ENCODE measurements at places on chromosomes 12 and 14.

DNA sequence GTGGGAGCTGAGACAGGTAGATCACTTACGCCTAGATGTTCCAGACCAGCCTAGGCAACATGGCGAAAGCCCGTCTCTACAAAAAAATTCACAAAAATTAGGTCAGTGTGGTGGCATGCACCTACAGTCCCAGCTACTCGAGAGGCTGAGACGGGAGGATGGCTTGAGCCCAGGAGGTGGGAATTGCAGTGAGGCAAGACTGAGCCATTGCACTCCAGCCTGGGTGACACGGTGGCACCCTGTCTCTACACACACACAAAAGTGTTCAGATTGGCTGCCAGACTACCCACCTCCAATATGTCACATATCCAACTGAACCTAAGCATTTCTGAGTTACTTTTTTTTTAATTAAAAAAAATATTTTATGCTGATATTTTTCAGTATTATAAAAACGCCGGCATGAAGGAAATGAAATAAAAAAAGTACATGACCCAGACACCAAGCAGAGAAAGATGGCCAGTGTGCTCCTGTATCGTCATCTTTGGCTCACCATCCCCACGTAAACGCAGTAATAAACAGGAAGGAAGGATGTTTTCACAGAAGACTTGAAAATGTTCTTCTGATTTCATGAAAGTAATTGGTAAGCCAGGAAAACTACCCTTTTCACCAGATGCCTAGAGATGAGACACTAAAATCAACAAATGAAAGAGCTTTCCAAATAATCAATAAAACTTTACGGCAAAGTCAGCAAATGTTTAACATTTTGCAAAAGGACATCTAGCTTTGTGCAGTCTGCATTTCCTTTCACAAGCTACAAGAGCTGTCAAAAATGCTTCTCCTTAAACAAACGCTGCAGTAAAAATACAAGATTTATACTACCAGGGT, 26.4 kb downstream of the CDC42BPB start:
- DNase-seq, result no peak

DNA sequence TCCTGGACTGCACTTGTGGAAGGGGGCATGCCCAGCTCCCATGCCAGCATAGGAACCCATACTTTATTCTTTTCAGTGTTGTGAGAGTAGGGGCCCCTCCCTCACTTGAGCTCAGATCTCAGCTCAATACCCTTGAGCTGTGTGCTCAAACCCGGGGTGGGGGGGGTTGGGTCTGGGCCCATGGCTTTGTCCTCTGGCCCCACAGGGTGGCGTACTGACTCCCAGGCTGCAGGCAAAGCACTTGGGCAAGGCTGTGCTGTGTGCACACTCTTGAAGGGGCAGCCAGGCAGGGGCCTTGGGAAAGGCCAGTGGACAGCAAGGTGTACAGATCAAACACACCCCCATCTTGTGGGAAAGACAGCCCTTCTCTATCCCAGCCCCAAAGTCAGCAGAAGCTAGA, 81.8 kb downstream of the WIF1 start:
- no peak for DNase-seq

- no peak for DNase-seq
Observed at GRCh38 chr14:21255385-21256101, 13.7 kb downstream of the HNRNPC start.

DNA sequence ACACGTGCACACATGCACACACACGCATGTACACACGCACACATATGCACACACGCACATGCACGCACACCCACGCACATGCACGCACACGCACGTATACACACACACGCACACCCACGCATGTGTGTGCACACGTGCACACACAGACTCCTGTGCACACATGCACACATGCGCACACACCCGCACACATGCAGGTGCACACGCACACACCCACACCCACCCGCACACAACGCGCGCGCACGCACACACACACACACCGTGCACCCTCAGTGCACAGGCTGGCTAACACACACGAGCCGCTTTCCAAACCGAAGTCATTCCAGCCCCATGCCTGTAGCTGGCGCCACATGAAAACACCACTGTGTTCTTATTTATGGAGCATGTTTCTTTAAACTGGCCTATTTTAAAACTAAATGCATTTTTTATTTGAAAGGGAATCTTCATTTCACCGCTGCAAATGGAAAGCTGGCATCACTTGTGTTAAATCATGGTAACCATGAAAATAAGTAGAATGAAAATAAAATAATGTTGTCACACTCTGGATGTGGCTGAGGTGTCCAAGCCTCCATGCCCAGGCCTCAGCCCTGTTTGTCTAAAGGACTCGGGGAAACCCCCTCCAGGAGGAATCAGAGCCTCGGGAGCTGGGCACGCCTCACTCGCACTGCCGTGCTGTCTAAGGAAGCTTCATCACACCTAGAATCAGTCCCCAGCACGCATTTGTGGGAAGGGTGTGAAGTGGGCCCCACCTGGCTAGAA, 45.1 kb downstream of the GALNT9 start:
- no peak for DNase-seq

- peak; percentile 85 for DNase-seq
Observed at GRCh38 chr12:106136263-106136662, 2.5 kb downstream of the NUAK1 start.
